ENCODE measurements at places on chromosomes 1 and 21. TPM values are rescaled to one million over a fixed set of nuclear protein-coding genes. Genes with fewer than 3 reads are reported as not detected.

Gene KCNQ4
- 1.3 TPM for polyA plus RNA-seq

Gene FAM43B
- polyA plus RNA-seq: 1.3 TPM

- DNase-seq: no peak
Measured at GRCh38 chr1:107952989-107953388, 12.0 kb downstream of the VAV3 start.

- no peak for DNase-seq
Measured at GRCh38 chr1:37032660-37033354, 1.5 kb downstream of the GRIK3 start.

DNA sequence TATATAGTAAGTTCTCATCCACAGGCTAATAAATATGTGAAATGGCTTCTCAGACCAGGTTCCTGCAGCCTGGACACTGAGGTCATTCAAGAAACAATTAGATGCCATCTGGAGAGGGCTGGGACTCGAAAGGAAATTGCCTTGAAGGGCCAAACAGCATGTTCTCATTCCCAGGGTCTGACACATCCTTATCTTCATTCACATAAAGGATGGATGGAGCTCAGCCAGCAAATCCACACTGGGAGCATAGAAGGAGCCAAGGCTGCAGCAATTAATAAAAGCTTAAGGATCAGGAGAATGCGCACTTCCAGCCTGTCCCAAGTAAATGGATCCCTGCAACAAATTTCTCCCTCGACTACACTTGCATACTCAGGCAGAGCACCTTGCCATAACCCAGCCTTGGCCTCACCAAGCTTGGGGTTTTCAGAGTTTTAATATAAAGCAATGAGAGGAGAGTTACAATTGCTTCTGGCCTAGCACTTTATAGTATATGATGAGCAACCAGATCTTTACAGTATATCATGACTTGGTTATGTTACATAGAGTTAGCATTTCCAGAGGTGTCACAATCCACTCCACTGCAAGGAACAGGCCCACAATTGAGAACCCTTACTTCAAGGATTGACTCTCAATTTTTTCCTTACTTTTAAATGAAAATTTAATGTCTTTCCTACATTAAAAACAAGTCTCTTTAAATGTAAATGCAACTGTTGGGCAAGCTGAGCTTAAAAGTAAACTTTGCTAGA is 55.9 kb downstream of the BCAR3 start:
- no peak for DNase-seq

DNA sequence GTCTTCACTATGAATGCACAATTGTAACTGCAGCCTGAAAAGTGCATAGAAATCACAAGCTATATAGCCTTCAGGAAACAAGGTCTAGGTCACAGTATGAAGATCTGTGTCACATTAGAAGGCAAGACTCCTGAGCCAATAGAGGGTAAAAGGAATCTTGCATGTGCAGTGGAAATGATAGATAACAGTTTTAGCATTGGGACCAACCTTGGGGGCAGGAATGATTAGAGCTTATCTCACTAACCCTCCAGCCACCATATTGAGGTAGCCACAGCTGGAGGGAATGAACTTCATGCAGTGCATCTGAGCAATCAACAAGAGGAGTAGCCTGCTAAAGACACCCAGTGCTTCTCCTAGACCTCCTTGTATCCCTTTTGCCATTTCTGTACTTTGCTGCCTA is 390.1 kb downstream of the LTN1 start:
- DNase-seq: no peak

DNA sequence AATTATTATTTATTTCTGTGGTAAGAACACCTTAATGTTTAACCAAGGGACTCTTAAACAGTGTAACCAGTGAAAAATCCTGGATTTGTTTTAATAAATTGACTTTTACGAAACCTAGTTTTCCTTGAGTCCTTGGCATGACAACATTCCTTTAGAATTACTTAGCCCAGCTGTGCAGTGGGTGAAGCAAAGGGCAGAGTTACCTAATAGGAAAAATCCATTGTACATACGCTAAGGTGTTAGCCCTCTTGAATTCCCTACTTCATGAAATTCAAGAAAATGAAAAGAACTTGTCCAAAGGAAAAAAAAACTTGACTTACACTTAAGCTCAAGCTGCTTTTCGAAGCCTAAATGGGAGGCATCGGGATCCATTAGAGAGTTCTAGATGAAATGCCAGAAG is 852.0 kb upstream of the ADAMTS5 start:
- DNase-seq: no peak

DNA sequence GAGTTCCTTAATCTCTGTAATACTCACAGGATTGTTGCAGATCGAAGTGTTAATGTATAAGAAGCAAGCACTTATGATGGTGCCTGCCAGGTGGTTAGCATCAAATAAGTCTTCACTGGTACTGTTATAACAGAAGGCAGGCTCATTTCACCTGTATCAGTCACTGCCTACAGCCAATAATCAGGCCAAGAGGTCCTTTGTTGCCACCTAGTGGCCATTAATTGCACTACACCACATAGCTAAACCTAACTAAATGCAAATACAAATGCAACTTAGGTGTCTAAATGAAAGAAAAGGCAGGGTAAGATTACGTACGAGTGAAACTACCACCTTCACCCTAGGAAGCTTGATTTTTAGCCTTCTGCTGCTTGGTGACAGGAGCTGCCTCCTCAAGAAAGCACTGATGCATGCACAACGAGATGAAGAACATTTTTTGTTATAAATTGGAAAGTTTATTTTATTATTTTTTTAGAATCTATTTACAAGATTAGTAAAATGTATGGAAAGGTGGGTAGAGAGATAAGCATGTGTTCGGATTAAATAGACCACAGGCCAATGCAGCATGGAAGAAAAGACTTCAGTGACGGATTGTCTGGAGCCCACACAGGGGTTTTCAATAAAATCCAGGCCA is 334.8 kb upstream of the CAMK1G start:
- DNase-seq: peak; percentile 49
